ENCODE measurements at places on chromosomes 7 and 10.

DNA sequence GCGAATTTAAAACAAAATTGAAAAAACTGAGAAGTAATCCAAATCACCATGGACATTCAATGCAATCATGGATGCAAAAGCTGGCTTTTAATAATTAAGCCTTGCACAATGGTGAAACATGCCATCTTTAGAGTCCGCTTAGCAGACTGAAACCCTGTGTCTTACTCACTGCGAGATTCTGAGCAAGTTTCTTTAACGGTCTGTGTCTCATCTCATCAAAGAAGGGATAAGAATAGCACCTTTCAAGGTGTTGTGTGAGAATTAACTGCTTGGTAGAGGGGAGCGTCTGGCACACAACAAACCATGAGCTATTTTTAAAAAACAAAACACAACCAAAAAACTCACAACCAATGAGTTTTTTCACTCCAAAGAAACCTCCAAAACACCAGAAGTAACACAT lies 21.4 kb downstream of the ACBD7 start:
- DNase-seq: no peak

GRCh38 chr10:48945441-48946130 lies 5.9 kb upstream of the LRRC18 start:
- no peak for DNase-seq

- DNase-seq: no peak
These were observed 55.8 kb downstream of the TSPAN15 start for GRCh38 chr10:69506834-69507713.

DNA sequence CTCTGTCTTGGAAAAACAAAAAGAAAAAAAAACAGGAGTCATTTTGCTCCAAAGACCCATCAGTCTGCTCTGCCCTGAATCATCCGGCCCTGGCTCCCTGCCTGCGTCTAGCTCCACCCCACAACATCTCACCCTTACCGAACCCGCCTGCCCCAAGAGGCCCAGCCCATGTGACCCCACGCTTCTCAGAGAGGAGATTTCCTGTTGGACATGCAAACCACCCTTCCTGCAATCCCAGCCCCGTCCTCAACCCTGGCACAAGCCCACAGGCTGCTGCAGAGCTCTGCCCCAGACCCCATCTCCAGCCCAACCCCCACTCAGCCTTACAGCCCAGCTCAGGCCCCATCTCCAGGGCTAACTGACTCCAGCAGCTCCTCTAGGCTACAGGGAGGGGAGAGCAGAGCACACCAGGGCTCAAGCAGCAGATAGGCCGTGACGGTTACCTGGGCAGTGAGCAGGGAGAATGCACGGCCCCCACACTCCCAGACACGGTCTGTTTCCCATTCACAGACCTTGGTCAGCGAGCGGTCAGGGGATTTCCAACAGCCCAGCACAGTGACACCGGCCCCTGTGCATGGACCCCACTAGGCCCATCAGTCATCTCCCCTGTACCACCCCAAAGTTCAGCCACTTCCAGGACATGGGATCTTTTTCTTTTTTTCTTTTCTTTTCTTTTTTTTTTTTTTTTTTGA lies 69.9 kb upstream of the GTF2I start:
- DNase-seq: peak; percentile 67

GRCh38 chr7:46080595-46081159 lies 159.6 kb upstream of the IGFBP3 start:
- no peak for DNase-seq

DNA sequence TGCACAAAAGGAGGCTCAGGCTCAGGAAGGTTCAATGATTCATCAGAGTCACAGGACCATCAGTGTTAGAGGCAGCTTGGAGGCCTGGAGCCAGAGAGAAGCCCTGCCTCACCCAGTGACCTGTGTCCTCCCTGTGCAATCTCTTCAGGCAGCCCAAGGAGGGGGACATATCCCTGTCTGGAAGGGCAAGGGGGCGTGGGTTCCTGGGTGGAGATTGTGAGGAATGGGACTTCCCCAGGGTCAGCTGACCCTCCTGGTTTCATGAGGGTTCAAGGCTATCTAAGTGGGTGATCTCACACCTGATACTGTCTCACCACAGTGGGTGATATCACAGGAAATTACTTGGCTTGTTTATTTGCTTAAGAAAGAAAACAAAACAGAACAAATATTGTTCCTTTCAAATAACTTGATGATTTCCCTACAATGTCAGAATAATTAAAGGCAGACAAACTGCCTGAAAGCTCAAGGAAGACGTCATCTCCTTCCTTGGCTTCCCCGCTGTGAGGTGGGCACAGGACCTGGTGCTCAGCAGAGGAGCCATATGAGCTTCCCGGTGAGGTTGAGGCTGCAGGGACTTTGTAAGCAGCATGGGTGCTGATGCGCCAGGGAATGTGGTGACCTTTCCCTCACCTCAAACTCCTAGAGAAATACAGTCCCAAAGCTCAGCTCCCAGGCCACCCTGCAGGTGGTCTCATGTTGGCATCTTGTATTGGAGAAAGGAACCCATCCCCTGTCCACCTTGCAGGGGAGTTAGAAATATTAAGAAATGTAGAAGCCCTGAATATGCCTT lies 763.2 kb downstream of the GRID1 start:
- DNase-seq: no peak

- no peak for DNase-seq
These were observed 221.5 kb downstream of the TNS3 start for GRCh38 chr7:47360301-47360900.

DNA sequence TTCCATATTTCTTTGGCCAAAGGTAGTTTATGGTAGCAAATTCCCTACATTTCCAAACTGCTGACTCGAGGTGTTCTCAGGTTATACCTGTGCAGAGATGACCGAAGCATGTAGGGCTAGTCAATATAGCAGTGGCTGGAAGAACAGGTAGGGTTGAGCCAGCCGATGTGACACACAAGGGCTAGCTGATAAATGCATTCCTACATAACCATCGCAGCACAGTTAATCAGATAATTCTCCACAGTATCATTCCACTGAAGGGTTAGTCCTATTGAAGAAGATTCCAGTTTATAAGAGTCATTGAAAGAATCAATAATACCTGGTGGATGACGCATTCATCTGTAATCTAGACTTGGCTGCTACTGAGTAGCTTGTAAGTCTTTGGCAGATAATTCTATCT lies 220.0 kb downstream of the KIF20B start:
- DNase-seq: peak; percentile 4

DNA sequence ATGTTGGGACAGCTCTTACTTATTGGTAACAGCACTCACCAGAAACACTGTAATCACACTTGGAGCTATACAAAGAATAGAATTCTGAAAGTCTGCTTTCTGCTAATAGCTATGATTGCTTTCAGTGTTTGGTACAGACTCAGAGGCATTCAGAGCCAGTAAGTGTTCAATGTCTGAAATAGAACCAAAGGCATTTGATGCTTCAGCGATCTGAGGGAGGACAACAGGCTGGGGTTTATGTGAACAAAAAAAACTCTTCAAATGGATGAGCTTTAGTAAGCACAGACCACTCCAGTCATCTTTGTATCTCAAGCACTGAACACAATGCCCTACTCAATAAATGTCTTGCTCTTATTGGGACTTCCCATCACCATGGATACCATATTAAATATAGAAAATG lies 322.8 kb upstream of the GRM3 start:
- DNase-seq: no peak

GRCh38 chr7:4621396-4621795 lies 60.7 kb upstream of the FOXK1 start:
- no peak for DNase-seq

DNA sequence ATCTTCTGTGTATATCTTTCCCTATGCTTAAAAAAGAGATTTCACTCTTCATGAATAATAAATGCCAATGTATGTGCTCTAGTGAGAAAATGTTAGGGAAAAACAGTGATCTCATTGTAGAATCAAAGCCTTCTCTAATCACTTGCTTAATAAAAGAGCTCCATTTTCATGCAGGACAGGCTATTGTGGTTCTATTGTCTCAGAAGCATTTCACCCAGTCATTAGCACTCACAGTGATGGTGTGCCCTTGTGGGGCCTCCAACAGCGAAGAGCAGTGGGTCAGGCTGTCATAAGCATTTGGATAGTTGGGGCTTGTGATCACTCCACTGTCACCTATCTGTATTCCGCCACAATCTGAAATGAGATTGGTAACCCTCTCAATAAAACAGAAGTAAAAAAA lies 83.9 kb upstream of the RSU1 start:
- no peak for DNase-seq

GRCh38 chr7:19410691-19411090 lies 265.5 kb upstream of the FERD3L start:
- no peak for DNase-seq

DNA sequence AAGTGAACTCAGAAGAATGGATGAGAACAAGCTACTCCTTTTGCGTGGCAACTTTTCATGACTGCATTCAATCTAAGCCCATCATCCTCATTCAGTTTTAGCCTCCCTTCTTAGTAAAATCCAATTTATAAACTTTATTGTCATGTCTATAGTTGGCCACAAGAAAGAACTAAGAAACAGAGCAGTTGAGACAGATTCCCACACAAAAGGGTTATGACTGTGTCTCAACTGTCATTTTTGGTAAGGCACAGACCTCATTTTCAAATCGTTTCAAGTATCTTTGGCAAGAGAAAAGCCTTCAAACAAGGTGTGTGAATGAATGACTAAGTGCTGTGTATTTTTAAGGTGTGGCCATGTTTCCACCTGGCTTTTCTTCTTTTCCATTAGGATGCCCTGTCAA lies 84.2 kb upstream of the CREB5 start:
- DNase-seq: no peak

GRCh38 chr7:29255199-29255878 lies 60.8 kb downstream of the CHN2 start:
- no peak for DNase-seq

DNA sequence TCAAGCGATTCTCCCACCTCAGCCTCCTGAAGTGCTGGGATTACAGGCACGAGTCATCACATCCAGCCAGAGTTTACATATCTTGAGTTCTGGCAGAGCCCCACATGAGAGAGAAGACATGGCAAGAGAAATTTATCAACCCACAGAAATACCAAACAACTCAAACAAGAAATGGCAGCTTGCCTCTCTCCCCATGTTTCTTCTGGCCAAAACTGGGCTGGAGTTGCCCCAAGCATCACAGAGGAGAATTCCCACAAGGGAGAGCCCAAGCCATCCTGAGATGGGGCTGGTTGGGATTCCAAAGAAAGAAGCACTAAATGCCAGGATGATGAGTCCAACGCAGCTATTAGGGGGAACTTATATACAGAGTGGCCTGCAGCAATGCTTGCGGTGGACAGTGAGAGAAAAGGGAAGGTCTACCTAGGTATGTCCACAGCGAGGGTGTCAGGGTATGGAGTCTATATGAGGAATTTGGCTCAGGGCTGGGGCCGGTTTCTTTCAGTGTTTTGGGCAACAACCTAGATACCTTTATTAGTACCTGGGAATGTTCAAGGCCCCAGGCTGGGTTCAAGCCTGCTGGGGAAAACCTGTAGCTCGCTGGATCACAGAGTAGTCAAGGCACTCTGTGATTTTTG lies 14.5 kb upstream of the PAX4 start:
- DNase-seq: no peak

- DNase-seq: no peak
These were observed 1.3 kb downstream of the ABCB1 start for GRCh38 chr7:87599336-87599735.

GRCh38 chr10:6203331-6204062 lies 765 bp downstream of the PFKFB3 start:
- DNase-seq: no peak

GRCh38 chr10:19483421-19483820 lies 332.8 kb upstream of the PLXDC2 start:
- no peak for DNase-seq

DNA sequence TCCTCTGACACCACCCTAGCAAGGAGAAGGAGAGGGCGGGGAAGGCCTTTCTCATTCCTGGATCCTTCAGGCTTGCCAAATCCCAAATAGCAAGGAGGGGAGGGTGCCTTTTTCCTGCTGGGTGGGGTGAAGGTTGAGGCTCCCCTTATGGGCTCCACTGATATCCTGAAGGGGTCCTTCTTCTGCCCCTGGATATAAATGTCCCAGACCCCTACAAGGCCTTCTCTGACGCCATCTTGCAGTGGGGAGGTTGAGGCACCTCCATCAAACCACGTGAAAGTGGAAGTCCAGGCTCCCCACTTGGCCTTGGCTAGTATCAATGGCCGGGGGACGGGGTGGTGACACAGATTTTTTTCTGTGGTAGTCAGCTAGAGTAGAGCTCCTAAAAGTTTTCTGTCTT lies 371.3 kb downstream of the GLRX3 start:
- DNase-seq: no peak

DNA sequence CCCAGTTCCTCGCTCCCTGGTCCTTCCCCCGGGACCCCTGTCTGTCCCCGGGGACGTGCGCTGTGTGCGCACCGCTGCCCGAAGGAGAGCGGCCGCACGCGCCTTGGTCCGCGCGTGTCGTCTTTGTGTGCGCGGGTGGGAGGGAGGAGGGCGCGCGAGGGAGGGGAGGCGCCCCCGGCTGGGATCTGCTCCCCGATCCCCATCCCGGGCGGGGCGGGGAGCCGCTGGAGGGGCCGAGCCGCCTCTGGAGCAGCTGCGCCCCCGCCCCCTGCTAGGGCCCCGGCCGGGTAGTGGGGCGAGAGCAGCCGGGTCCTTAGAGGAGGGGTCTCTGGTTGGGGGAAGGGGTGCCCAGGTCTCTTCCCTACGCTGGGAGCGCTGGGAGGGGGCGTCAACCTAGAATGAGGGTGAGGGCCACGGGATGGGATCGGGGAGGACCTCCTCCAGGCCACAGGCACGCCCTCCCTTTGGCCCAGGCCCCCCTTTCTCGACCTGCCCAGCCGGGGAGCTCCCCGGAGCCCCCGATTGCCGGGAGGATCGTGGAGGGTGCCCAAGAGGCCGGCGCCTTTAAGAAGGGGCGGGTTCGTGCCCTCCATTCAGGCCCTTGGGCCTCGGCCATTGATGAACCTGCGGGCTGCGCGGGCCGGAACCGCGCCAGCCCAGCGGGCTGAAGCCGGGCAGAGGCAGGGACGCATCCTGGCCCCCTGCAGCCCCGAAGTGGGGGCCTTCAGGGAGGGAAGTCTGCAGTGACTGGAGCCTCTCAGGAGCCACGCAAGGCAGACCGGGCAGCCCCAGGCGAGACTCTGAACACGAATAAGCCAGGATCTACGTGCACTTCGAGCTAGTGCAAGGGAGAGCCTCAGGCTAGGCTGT lies 678 bp downstream of the SH2B2 start:
- no peak for DNase-seq

- peak; percentile 42 for DNase-seq
These were observed 115.3 kb downstream of the PIP4K2A start for GRCh38 chr10:22599048-22599561.

GRCh38 chr7:73382934-73383503 lies 50.6 kb upstream of the FZD9 start:
- no peak for DNase-seq

DNA sequence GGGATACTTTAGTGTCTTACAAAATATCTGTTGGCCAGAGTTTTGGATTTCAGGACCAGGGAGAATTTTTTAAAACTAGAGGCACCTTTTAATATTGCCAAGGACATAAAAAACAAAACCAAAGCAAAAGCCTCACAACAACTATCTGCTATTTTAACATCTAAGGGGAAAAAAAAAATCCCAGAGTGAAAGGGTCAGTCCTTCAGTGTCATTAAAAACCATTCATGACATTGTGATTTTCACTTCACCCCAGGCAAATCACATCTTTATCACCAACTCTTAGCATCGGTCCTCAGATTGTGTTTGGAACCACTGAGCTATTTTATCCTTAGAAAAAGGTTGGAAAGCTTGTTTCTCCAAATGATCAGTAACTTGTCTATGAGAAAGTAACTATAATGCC lies 10.7 kb downstream of the CEP41 start:
- DNase-seq: no peak

Measured in HS-27A (cell line).